ENCODE measurements at places on chromosomes 11 and 22.

DNA sequence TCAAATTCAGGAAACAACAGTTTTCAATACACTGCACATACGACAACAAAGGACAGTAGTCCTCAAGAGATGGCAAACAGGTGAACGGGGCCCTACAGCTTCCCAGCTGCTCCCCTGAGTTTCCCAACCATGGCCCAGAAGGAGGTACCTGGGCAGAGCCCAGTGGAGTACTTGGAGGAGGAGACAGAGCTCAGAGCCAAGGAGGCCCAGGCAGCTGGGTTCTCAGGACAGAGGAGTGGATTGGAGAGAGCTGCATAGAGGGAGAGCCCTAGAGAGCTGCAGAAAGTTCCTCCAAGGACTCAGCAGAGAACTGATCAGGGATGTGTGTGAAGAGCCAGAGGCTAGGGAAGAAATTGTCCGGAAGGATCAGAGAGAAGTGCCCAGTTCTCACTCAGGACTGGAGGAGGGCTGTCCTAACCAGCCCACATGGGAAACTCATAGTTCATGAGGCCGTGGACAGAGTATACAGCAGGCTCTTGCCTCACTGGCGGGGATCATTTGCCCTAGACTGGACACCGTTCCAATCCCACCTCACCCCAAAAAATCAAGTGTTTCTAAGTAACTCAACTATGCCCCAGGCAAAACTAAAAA, 7.6 kb upstream of the ASCL2 start:
- no peak for DNase-seq

GRCh38 chr22:19114984-19115552, 7.1 kb downstream of the DGCR2 start:
- no peak for DNase-seq

GRCh38 chr11:2509481-2510001, 64.7 kb downstream of the KCNQ1 start:
- DNase-seq, result no peak

DNA sequence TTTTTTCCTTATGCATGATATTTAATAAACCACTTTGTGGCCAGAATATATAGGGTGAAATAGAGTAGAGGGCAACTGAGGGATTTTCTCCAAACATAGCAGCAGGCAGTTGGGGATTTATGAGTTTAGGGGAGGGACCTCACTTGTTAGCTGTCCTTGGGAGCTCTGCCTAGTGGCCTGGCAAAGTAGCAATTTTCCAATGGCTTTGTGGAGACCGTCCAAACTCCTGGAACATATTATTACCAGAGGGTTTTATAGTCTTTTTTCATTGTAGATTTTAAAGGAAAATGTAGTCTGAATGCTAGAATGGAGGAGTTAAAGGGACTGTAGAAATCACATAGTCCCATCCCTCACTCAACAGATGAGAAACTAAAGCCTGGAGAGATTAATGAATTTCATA, 32.3 kb downstream of the AMOTL1 start:
- no peak for DNase-seq

GRCh38 chr11:37026326-37026725, 428.3 kb upstream of the RAG2 start:
- DNase-seq, result no peak

GRCh38 chr11:94139416-94139815, 10.8 kb downstream of the PANX1 start:
- no peak for DNase-seq

DNA sequence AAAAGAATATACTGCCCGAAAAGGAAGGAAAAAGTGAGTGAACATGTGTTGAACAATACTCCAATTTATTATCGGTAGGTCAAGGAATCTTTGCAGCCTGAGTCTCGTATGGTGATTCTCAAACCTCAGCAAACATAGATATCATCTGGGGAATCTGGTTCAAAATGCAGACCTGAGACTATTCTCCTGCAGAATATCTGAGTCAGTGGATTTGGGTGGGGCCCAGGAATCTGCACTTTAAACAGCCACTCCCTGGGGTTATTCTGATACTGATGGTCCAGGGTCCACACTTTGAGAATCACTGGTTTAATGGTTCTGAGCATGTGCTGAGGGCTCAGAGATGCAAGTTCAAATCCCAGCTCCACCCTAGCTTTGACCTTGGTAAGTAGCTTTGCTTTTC, 53.6 kb upstream of the GRK3 start:
- no peak for DNase-seq
